Osteocyte (in vitro differentiated cells): ENCODE measurements at places on chromosomes 3 and 15. TPM values are rescaled to one million over a fixed set of nuclear protein-coding genes. Genes with fewer than 3 reads are reported as not detected.

DNA sequence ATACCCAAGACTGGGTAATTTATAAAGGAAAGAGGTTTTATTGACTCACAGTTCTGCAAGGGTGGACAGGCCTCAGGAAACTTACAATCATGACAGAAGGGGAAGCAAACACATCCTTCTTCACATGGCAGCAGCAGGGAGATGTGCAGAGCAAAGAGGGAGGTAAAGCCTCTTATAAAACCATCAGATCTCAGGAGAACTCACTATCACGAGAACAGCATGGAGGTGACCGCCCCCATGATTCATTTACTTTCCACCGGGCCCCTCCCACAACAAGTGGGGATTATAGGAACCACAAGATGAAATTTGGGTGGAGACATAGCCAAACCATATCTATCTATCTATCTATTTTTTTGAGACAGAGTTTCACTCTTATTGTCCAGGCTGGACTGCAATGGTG, 5.4 kb downstream of the GDPGP1 start:
- no peak for DNase-seq
- H3K36me3 ChIP-seq: peaks cover 10% of the 10 kb centered on the region

DNA sequence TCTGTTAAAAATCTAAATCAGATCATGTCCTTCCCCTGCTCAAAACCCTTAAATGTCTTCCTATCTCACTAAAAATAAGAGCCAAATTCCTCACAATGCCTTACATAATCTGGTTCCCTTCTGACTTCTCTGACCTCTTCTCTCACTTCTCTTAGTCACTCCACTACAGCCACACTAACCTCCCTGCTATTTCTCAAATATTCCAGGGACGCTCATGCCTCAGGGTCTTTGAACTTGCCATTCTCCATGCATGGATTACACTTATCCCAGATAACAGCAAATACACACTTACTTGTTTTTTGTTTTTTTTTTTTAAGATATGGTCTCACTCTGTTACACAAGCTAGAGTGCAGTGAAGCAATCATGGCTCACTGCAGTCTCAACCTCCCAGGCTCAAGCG, 8.5 kb downstream of the TP53BP1 start:
- H3K4me3 ChIP-seq: no peak overlapping the region
- DNase-seq: no peak
- peaks cover 32% of the 10 kb centered on the region for H3K36me3 ChIP-seq
- H3K4me1 ChIP-seq: peaks cover 2% of the 10 kb centered on the region
- H3K27ac ChIP-seq: no peak overlapping the region

DNA sequence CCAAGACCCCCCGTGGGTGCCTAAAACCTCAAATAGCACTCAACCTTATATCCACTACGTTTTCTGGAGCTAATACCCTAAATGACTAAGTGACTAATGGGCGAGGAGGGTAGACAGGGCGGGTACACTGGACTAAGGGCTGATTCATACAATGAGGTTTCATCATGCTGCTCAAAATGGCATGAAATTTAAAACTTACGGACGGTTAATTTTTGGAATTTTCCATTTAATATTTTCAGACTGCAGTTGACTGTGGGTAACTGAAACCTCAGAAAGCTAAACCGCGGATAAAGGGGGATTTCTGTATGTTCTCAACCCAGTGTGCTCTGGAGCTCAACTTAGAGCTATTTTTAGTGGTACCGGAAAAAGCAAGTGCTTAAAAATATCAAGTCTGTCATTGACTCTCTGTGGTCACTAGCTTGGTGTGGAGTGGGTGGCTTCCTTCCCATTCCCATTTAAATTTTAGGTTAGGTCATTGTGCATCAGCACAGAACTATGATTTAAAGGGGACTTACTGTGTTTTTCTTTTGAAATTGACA, 72.9 kb downstream of the LRRC28 start:
- H3K27ac ChIP-seq: peak overlapping the region; percentile 97
- no peak for DNase-seq
- peaks cover 53% of the 10 kb centered on the region for H3K4me1 ChIP-seq
- H3K4me3 ChIP-seq: peak overlapping the region; percentile 68
- no peaks in the 10 kb centered on the region for H3K27me3 ChIP-seq

Gene SLC27A2
- not detected in 2 replicates for total RNA-seq
